ENCODE measurements at places on chromosomes 12 and 14. TPM values are rescaled to one million over a fixed set of nuclear protein-coding genes. Genes with fewer than 3 reads are reported as not detected.

- H3K4me3 ChIP-seq: no peak overlapping the region
- peak; percentile 32 for DNase-seq
- peaks cover 4% of the 10 kb centered on the region for H3K4me1 ChIP-seq
Observed at GRCh38 chr14:91755570-91756295, 23.8 kb upstream of the CATSPERB start.

DNA sequence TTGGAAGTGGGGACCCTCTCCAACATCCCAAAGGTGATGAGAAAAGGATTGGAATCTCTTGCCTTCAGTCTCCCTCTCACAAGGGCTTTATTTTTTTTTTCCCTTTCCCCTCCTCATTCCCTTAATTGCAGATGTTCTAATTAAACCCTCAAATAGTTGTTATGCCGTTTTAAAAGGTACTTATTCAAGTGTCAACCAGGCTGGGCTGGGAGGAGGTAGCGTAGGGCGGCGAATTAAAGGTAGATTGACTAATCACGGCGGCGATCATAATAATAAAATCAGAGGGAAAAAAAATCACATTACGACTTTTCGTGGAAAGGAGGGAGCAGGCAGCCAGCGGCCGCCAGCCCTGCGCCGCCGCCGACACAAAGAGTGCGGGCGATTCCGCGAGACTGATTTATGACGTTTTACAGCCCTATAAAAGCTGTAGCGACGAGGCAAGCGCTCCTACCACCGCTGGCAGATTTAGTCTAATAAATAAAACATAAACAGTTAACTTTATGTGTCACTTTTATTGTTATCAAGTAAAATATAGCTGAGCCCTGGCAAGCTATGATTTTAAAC is 1.7 kb upstream of the HOXC4 start:
- peaks cover 80% of the 10 kb centered on the region for H3K27me3 ChIP-seq
- H3K4me1 ChIP-seq: no peaks in the 10 kb centered on the region
- H3K36me3 ChIP-seq: no peaks in the 10 kb centered on the region
- no peak overlapping the region for H3K4me3 ChIP-seq
- no peak overlapping the region for H3K27ac ChIP-seq
- peak; percentile 37 for DNase-seq

- no peaks in the 10 kb centered on the region for H3K27me3 ChIP-seq
- H3K36me3 ChIP-seq: no peaks in the 10 kb centered on the region
- no peak for DNase-seq
- H3K4me1 ChIP-seq: no peaks in the 10 kb centered on the region
- no peak overlapping the region for H3K4me3 ChIP-seq
Observed at GRCh38 chr12:41466802-41467201, 278.7 kb downstream of the PDZRN4 start.

DNA sequence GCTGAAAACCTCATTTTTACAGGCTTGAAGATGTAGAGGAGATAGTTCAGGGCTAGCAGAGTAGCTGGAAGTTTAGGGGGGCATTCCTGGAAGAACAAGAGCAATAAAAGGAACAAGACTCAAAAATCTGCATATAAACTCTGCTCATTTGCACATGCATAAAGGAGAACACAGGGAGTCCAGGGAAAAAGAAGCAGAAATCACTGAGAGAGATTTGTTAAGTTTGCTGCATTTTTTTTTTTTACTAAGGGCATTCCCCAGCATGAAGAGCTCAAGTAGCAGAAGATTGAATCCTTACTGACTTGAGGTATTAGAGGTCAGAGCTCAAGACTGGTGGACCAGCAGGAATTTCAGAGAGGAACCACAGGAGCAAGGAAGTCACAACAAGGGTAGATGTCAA is 28.2 kb upstream of the BCL11B start:
- DNase-seq: no peak
- H3K27ac ChIP-seq: no peak overlapping the region
- no peaks in the 10 kb centered on the region for H3K36me3 ChIP-seq
- no peak overlapping the region for H3K4me3 ChIP-seq
- no peaks in the 10 kb centered on the region for H3K27me3 ChIP-seq
- H3K4me1 ChIP-seq: no peaks in the 10 kb centered on the region

DNA sequence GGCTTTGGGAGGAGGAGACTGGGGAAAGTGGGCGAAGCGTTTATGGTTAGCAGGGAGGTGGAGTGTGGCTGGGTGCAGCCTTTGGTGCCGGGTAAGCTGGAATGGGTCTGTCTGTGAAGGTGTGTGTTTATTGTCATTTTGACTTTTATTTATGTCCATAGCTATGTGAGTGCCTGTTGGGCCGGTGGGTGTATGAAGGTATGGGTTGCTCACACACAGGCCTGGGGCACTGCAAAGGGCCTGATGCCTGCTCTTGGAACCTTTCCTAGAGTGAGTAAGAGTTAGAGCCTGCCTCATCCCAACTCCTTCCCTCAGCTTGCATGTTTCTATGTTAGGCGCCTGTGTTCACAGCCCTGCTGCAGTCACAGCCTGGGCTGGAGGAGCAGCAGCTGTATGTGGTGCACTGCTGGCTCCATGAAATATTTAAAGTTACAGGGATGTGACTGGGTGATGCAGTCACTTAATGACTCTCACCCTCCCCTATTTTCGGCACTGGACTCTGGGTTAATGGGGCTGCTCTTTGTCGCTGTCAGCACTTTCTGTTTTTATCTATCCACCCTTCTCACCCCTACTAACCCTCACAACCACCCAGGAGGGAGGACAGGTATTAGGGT is 2.6 kb upstream of the PPP1R1A start:
- peaks cover 4% of the 10 kb centered on the region for H3K4me1 ChIP-seq
- no peak overlapping the region for H3K4me3 ChIP-seq
- H3K36me3 ChIP-seq: no peaks in the 10 kb centered on the region
- peaks cover 4% of the 10 kb centered on the region for H3K27me3 ChIP-seq
- no peak overlapping the region for H3K27ac ChIP-seq

DNA sequence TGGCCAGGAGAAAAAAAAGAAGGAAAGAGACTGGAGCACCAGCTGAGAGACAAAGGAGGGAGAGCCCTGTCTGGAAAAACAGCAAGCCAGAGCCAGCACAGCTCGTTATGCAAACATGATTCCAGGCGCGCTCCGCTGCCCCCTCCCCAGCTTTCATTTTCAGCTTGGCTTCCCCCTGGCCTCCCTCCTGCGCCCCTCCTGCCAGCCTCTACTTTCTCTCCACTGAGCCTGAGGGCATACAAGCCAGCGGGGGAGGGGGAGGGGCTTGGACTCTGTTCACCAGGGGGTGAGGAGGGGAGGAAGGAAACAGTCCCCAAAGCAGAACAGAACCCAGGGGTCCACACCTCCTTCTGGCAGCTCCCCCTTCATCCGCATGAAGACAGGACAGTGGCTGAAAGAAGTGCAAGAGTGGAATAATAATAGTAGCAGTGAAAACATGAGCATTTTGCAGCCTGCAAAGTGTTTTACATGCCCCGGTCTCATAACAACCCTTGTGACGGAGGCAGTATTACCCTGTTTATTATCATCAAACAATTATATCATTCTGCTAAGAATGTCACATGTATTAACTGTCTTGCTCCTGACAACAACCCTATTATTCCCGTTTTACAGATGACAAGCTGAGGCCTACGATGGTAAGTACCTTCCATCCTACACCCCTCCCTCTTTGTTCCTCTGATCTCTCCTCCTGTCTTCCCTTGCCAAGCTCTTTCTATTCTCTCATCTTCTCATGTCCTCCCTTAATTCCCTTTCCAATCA is 24.2 kb downstream of the SMUG1 start:
- no peak overlapping the region for H3K27ac ChIP-seq
- H3K27me3 ChIP-seq: no peaks in the 10 kb centered on the region
- H3K4me3 ChIP-seq: no peak overlapping the region
- DNase-seq: no peak
- no peaks in the 10 kb centered on the region for H3K4me1 ChIP-seq

- H3K4me3 ChIP-seq: no peak overlapping the region
- no peak for DNase-seq
- H3K27me3 ChIP-seq: no peaks in the 10 kb centered on the region
Observed at GRCh38 chr12:62003701-62004100, 256.5 kb upstream of the USP15 start.

GRCh38 chr12:109480356-109480755 is 2.9 kb downstream of the UBE3B start:
- H3K27ac ChIP-seq: no peak overlapping the region
- peaks cover 5% of the 10 kb centered on the region for H3K4me1 ChIP-seq
- no peaks in the 10 kb centered on the region for H3K27me3 ChIP-seq

Gene PRR4
- 0.72 TPM for total RNA-seq

DNA sequence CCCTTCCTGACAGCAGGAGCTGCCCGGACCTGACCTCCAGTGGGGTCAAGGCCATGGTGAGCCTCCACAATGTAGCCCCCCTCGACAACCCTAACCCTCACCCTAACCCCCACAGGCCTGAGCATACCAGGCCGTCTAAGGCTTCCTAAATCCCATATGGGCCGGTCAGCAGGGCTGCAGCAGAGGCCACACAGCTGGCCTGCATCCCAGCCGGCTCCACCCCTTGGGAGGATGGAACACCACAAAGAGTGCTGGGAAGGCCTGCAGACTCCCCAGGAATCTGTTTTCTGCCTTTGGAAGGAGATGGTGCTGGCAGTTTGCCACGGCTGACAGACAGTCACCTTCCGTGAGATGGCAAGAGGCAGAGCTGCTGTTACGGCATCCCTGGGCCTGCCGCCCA is 2.8 kb downstream of the TMEM179 start:
- DNase-seq: no peak
- H3K4me1 ChIP-seq: no peaks in the 10 kb centered on the region
- H3K27me3 ChIP-seq: peaks cover 19% of the 10 kb centered on the region
- no peaks in the 10 kb centered on the region for H3K36me3 ChIP-seq
- H3K27ac ChIP-seq: no peak overlapping the region
- no peak overlapping the region for H3K4me3 ChIP-seq

Gene HOXC5
- total RNA-seq: not detected

DNA sequence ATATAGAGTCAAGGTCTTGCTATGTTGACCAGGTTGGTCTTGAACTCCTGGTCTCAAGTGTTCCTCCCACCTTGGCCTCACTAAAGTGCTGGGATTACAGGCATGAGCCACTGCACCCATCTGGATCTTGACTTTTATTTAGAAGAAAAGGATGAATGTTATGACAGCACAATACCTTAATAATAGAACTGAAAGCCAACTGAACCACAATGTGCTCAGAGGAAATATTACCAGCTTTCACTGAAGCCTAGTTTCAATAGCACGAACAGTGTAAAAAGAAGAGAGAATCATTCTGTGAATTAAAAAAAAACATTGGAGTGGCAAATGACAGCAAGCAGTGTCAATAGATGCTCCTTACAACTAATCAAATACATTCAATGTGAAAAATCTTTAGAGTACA is 239.2 kb upstream of the RMST start:
- H3K27ac ChIP-seq: no peak overlapping the region
- H3K4me3 ChIP-seq: no peak overlapping the region
- H3K27me3 ChIP-seq: no peaks in the 10 kb centered on the region
- no peaks in the 10 kb centered on the region for H3K36me3 ChIP-seq
- H3K4me1 ChIP-seq: no peaks in the 10 kb centered on the region

Gene COL2A1
- 1.3 TPM for total RNA-seq

DNA sequence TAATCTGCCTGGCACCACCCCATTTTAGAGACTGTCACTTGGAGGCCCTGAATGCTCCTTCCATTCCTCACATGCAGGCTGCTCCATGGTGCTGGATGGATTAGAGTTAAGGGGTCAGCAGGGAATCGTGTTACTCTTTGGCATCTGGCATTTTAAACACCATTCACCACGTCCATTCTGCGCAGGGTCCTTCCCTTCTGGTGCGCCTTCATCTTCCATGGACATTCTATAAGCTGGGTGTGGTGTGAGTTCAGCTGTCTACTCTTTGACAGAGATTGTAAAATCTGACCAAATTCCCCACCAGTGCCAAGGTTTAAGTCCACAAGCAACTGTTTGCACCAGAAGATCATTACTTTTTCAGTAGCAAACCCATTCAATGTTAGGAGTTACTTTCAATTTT is 47.8 kb downstream of the GIT2 start:
- no peak overlapping the region for H3K4me3 ChIP-seq
- H3K27me3 ChIP-seq: no peaks in the 10 kb centered on the region
- peaks cover 5% of the 10 kb centered on the region for H3K36me3 ChIP-seq
- no peak for DNase-seq

- no peaks in the 10 kb centered on the region for H3K36me3 ChIP-seq
- H3K27me3 ChIP-seq: no peaks in the 10 kb centered on the region
- no peaks in the 10 kb centered on the region for H3K4me1 ChIP-seq
- no peak for DNase-seq
- no peak overlapping the region for H3K4me3 ChIP-seq
- H3K27ac ChIP-seq: no peak overlapping the region
Observed at GRCh38 chr14:32561520-32561919, 232.4 kb downstream of the AKAP6 start.

- no peak overlapping the region for H3K27ac ChIP-seq
- H3K27me3 ChIP-seq: no peaks in the 10 kb centered on the region
- H3K36me3 ChIP-seq: no peaks in the 10 kb centered on the region
Observed at GRCh38 chr12:46459111-46459510, 86.5 kb upstream of the SLC38A2 start.

Gene OR4E2
- total RNA-seq: not detected

DNA sequence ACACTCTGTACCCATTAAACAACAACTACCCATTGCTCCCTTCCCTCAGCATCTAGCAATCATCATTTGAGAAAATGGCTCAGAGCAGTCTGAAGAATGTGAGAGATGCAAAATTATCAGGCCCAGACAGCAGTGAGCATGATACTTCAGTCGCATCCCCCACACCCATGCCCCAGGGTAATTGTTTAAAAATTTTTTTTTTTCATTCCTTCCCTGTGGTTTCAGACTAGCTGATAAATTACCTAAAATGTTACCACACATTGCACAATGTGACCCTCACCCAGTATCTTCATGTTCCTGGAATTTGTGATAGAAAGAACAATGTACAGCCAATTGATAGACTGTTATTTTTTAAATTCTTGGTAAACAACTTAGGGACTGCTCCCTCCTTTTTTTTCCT is 11.3 kb upstream of the USP15 start:
- H3K36me3 ChIP-seq: no peaks in the 10 kb centered on the region
- H3K27ac ChIP-seq: no peak overlapping the region
- no peaks in the 10 kb centered on the region for H3K27me3 ChIP-seq
- DNase-seq: no peak
- H3K4me1 ChIP-seq: no peaks in the 10 kb centered on the region
- H3K4me3 ChIP-seq: no peak overlapping the region

DNA sequence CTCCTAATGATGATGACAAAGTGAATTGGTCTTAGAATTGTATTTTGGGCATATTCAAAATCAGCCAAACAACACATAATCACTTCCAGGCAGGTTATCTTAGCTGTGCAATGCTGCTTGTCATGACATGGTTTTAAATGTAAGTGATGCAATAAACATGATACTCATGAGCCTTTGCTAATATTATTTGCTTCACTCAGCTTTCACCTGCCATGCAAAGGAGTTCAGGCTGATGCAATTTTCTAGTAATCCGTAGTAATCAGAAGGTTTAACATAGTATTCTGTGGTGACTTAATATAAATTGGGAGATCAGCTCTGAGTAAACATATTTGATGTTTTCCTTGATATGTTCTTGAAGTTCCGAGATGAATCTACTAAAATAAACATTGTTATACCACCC is 29.1 kb downstream of the TMEM260 start:
- H3K4me3 ChIP-seq: no peak overlapping the region
- H3K27me3 ChIP-seq: no peaks in the 10 kb centered on the region
- H3K27ac ChIP-seq: no peak overlapping the region
- no peak for DNase-seq

Gene NXPH4
- 0.27 TPM for total RNA-seq

- H3K4me3 ChIP-seq: no peak overlapping the region
- no peak overlapping the region for H3K27ac ChIP-seq
- no peaks in the 10 kb centered on the region for H3K27me3 ChIP-seq
- no peak for DNase-seq
Observed at GRCh38 chr12:93603762-93604161, 31.3 kb downstream of the SOCS2 start.

GRCh38 chr12:38384816-38385378 is 68.3 kb downstream of the ALG10B start:
- no peak overlapping the region for H3K4me3 ChIP-seq
- no peaks in the 10 kb centered on the region for H3K27me3 ChIP-seq
- no peak for DNase-seq

Measured in colonic mucosa (tissue), 4 donors.